NCI-H510A treated with DMSO at 0.1 percent for 48 hours (cell line): ENCODE measurements at places on chromosomes 4 and X.

DNA sequence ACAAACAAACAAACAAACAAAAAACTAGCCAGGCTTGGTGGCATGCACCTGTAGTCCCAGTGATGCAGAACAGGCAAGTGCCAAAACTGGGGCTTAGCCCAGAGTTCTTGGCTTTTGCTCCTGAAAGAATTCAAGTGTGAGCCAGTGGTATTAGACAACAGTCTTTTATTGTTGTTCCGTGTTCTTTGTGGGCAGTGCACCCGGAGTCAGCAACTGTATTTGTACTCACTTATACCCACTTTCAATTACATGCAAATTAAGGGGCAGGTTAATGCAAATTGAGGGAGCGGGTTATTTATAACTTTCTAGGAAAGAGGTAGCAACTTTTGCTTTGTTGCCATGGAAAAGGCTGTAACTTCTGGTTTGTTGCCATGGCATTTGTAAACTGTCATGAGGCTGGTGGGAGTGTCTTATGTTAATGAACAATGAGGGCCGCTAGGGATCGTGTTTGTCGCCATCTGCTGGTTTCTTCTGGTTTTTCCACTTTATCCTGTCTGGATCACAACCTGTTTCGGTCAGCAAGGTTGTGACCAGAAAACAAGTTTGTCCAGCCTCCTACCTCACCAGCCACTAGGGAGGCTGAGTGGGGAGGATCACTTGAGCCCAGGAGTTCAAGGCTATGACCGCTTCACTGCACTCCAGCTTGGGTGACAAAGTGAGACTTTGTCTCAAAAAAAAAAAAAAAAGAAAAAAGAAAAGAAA lies 88.8 kb upstream of the ESX1 start:
- DNase-seq: peak; percentile 2

DNA sequence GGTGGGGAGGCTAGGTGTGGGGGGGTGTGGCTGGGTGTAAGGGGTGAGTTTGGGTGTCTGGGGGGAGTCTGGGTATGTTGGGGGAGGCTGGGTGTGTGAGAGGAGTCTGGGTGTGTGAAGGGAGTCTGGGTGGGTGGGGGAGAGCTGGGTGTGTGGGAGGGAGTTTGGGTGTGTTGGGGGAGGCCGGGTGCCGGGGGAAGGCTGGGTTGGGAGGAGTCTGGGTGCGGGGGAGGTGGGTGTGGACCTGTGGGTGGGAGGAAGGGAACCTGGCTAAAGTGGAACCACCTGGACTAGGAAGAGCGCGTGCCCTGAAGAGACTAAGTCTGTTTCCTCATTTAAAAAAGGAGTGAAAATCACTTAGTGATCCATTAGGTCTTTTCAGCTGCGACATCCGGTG lies 18.3 kb downstream of the SPON2 start:
- no peak for DNase-seq

GRCh38 chr4:168710353-168710946 lies 213.6 kb downstream of the PALLD start:
- no peak for DNase-seq

- DNase-seq: no peak
Measured at GRCh38 chr4:143386812-143387211, 50.1 kb downstream of the GAB1 start.
